CD4-positive, alpha-beta T cell treated with Interleukin-15 for 1 hour (primary cell): ENCODE measurements at places on chromosomes 12 and 14.

DNA sequence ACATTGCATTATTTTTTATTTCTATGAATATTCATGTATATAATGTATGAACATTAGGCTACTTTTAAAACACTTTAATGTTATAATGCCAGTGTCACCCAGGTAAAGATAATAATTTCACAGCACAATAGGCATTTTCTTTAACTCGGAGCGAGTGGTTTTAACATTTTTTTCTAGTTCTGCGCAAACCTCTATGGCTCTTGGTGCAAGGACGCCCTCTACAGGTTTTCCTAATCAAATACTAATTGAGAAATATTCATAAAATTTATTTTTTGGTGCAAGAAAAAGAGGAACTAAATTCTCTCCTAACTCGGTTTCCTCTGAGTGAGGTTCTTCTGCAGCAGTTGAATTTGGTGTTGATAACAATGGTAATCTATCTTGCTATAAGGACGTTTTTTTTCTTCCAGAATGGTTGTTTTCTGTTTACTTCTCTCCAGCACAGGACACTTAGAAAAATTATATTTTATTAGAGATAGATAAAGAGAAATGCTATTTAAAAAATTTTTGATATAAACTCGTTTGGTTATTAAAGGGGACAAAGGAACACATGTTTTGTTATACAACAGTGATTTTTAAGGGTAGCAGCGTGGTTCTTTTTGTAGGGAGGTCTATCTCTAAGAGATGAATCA is 2.4 kb upstream of the WIF1 start:
- no peak for DNase-seq

GRCh38 chr12:111458546-111459172 is 52.9 kb downstream of the SH2B3 start:
- no peak for DNase-seq

- DNase-seq = no peak
Observed at GRCh38 chr12:121939186-121939585, 20.8 kb downstream of the CFAP251 start.

DNA sequence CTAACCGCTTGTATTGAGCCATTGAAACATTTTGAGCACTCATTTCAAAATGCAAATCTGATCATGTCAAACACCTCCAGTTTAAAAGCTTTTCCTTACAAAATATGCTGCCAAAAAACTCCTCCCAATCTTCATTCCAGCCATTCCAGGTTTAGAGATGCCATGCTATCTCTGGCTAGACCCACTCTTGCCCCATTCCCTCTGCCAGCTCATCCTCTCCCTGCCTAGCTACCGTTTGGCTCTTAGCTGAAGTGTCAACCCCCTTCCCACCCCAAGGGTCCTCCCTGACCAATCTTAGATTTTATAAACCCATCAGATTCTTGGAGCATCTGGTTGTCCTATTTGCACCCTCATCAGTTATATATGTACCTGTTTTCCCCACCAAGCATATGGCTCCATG is 75.0 kb downstream of the SCAF11 start:
- DNase-seq = no peak

DNA sequence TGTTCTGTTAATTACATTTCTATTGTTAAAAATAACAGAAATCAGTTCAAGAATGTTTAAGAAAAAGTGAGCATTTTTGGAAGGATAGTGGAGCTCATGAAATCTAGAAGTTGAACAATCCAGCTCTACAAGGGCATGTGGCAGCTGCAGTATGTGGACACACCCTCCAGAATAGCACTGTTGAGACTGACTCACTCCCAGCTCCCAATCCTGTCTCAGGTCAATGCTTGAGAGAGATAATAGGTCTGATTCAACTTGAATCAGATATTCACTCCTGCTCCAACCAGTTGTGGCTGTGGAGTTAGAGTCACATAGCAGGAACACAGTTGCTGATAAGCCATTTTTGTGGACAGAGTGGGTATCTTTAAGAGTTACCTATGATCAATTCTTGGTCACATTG is 113.0 kb upstream of the NTF3 start:
- no peak for DNase-seq

GRCh38 chr14:36424478-36425102 is 95.4 kb downstream of the NKX2-1 start:
- DNase-seq = no peak

GRCh38 chr14:100066962-100067361 is 1.7 kb downstream of the EVL start:
- no peak for DNase-seq

DNA sequence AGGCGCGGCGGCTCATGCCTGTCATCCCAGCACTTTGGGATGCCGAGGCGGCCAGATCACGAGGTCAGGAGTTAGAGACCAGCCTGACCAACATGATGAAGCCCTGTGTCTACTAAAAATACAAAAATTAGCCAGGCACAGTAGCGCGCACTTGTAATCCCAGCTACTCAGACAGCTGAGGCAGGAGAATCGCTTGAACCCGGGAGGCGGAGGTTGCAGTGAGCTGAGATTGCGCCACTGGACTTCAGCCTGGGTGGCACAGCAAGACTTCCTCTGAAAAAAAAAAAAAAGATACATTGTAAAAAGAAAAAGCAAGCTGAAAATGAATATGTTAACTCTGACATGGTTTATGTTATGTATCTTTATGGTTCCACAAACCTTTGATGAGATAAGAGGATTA is 33.6 kb downstream of the RPGRIP1 start:
- DNase-seq = no peak

DNA sequence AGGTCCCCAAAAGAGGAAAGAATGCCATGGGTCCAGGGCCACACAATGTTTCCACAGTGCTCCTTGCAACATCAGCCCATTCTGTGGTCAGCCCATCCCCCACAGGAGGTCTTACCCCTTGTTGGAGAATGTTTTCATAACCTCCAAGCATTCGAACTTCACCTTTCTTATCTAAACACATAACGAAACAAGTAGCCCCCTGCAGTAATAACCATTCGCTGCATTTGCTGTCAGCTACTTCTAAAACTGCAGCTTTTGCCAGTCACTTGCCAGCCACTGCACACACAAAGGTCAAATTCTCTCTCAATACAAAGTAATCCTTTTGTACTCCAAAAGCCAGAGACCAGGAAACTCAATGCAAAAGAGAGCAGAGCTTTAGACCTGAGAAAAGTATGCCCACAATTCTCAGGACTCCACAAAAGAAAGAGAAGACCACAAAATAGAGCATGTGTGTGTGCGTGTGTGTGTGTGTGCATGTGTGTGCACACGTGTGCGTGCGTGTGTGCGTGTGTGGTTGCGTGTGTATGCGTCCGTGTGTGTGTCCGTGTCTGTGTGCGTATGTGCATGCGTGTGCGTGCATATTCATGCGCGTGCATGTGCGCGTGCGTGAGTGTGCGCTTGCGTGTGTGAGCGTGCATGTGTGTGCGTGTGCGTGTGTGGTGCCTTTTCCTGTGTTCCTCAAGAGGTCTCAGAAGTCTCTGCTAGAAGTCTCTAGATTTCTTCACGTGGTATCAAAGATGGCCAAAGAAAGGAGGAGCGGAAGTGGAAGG is 31.7 kb upstream of the NINJ2 start:
- no peak for DNase-seq

- no peak for DNase-seq
Observed at GRCh38 chr14:47186486-47186885, 488.9 kb downstream of the MDGA2 start.

DNA sequence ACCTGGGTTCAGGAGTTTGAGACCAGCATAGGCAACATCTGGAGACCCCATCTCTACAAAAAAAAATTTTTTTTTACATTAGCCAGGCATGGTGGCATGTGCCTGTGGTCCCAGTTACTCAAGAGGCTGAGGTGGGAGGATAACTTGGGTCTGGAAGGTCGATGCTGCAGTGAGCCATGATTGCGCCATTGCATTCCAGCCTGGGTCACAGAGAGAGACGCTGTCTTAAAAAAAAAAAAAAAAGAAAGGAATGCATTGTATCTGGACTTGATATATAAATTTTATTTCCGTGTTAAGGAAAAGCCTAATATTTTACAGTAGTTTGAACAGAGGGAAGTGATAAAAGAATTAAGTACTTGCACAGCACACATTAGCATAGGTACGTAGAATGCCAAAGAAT is 97.2 kb downstream of the ZC3H14 start:
- DNase-seq = no peak

DNA sequence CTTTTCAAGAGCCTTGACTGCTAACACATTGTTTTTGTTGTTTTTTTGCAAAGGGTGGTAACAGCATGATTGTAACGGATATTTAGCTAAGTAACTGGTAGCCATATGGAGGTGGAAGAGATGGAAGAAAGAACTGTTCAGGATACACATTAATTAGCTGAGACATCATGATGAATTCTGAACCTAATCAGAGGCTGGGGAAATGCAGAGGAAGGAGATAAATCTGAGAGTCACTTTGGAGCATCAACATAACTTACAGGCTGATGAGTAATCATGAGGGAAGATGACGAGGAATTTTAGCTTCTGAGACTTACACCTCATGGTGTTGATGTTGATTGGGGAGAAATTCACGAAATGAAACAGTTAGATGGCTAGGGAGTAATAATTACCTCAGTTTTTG is 62.3 kb downstream of the NIN start:
- no peak for DNase-seq

GRCh38 chr14:55458800-55459515 is 18.5 kb upstream of the TBPL2 start:
- no peak for DNase-seq

DNA sequence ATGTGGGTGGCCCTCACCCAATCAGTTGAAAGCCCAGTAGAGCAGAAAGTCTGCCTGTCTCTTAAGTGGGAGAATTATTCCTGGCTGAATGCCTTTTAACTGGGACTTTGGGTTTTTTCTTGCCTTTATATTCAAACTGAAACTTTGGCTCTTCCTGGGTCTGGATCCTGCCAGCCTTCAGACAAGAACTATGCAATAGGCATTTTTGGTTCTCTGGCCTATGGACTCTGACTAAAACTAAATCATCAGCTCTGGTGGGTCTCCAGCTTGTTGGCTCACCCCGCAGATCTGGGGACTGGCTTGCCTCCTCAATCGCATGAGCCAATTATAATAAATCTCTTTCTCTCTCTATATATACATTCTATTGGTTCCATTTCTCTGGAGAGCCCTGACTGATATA is 173.0 kb upstream of the IGF1 start:
- no peak for DNase-seq
